ENCODE measurements at places on chromosomes 5 and 9. TPM values are rescaled to one million over a fixed set of nuclear protein-coding genes. Genes with fewer than 3 reads are reported as not detected.

GRCh38 chr5:375336-375920 is 53.9 kb downstream of the AHRR start:
- DNase-seq: no peak

Gene GPX8
- not detected for total RNA-seq

Gene HACD4
- total RNA-seq: 3.3 TPM

- DNase-seq: no peak
Observed at GRCh38 chr5:72658161-72658560, 151.0 kb upstream of the ZNF366 start.

Gene RNF130
- 23.6 TPM for total RNA-seq

Gene SLC9A3
- total RNA-seq: 1.3 TPM

Gene LPAR1
- total RNA-seq: not detected

GRCh38 chr9:97176206-97176605 is 131.3 kb upstream of the CCDC180 start:
- no peak for DNase-seq

DNA sequence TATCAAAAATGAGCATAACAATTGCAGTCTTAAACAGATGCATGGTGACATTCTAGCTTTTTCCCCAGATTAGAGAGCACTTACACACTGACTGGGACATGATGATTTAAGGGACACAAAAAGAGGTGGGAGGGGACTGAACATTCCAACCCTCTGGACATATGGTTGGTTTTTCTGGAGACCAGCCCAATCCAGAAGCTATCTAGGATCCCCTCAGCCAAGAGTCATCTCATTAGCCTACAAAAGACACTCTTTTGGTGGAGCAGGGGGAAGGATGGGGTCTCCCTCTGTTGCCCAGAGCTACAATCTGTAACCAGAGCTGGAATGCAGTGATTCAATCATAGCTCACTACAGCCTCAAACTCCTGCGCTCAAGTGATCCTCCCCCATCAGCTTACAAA is 97.3 kb upstream of the IQGAP2 start:
- DNase-seq: no peak

Gene FIBCD1
- total RNA-seq: not detected

DNA sequence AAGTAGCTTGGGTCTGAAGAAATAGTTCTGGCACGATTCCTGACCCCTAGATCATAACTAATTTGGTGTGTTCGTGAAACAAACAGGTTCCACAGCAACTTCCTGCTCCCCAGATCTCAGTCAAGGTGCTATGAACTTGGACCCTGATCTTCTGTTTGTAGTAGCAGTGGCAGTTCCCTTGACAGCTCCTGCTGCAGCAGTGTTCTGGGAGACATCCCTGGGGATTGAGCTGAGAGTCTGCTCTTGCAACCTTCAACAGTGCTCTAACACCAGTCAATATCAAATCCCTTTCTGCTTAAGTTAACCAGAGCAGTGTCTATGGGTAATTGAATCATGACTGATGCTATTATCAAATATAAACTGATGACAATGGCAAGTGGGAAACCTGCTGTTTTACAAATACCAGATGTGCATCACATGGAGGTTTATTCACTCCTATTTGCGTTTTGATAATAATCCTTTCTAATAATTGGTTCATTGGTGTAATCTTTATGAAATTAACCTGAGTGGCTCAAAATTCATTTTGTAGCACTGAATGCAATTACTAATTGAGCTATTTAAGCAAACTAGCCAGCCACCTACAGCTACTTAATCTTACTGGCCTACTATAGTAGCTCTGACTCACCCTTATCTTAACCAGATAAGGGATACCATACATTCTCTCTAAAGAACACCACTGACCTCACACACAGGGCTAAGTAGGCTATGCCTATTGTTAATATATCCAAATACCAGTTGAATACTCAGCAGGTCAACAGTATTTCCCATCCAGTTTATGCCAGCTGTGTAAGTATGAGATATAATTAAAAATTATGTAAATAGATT is 21.9 kb downstream of the KDM4C start:
- DNase-seq: no peak

DNA sequence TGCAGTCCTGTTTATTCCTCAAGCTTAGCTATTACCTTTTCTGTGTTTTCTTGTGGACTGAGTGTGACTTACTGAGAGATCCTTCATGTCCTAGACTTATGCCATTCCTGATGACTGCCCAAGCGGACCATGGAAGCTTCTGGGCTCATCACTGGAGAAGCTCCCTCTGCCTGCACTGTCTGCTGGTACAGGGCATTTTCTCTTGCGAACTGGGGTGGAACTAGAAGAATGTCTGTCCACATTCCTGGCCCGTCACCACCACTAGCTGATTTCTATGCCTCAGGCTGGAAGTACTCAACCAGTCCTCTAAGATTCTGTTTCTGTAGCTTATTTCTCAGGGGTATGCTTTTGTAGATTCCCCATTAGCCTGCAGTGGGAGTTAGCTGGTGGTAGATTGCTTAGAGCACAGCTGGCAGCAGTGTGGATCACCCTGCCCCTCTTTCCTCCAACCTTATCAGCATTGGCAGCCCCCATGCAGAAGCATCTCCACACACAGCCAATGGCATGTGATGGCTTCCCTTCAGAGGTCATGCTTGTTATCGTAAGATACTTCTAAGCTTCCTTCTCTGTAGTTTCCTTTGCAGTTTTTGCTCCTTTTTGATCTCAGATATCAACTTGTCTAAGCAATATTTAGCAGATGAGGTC is 12.4 kb downstream of the SLC36A1 start:
- no peak for DNase-seq

DNA sequence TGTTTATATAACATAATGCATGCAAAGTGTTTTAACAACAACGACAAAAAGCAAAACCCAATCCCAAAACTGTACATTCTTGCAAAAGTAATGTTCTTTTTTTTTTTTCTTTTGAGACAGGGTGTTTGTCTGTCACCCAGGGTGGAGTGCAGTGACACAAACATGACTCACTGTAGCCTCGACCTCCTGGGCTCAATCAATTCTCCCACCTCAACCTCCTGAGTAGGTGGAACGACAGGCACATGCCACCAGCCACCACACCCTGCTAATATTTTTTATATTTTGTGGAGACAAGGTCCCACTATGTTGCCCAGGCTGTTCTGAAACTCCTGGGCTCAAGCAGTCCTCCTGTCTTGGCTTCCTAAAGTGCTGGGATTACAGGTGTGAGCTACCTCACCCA is 13.6 kb upstream of the HAVCR1 start:
- peak; percentile 51 for DNase-seq

DNA sequence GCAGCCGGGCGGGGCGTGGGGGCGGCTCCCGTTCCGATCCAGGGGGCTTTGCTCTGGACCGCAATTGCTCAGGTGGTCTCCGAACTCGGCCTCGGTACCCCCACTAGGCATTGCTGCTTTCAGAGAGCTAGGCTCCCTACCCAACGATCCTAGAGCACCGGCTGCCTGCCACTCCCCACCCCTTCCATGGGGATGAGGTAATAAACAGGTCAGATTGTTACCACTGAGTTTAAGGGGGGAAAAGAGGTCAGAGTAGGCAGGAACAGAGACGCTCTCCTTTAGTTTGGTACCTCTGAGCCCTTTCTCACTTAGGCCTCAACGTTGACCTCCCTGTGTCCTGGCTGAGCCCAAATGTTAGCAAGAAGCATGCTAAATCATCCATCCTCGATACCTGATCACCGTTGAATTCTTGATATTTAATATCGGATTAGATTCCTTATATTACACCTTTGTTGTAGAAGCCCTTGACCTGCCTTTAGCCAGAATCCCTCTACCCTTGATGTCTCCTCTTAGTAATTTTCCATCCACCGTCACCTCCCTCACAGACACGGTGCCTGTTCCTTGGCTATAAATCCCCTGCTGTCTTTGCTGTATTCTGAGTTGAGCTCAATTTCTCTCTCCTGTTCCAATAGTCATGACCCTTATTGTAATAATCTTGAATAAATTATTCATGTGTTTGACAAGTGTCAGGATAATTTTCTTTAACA is 588 bp upstream of the PLPP1 start:
- no peak for DNase-seq

Gene C1QTNF2
- total RNA-seq: not detected

GRCh38 chr5:80810425-80810824 is 149.7 kb upstream of the RASGRF2 start:
- DNase-seq: no peak

- no peak for DNase-seq
Observed at GRCh38 chr5:91042936-91043255, 340.2 kb downstream of the ARRDC3 start.

Gene TMC1
- total RNA-seq: 0.43 TPM

Gene CLTA
- 91.6 TPM for total RNA-seq

Gene TMEM232
- 4.0 TPM for total RNA-seq

Gene ASPN
- total RNA-seq: not detected

- DNase-seq: no peak
Observed at GRCh38 chr9:126688617-126689016, 74.9 kb downstream of the LMX1B start.

DNA sequence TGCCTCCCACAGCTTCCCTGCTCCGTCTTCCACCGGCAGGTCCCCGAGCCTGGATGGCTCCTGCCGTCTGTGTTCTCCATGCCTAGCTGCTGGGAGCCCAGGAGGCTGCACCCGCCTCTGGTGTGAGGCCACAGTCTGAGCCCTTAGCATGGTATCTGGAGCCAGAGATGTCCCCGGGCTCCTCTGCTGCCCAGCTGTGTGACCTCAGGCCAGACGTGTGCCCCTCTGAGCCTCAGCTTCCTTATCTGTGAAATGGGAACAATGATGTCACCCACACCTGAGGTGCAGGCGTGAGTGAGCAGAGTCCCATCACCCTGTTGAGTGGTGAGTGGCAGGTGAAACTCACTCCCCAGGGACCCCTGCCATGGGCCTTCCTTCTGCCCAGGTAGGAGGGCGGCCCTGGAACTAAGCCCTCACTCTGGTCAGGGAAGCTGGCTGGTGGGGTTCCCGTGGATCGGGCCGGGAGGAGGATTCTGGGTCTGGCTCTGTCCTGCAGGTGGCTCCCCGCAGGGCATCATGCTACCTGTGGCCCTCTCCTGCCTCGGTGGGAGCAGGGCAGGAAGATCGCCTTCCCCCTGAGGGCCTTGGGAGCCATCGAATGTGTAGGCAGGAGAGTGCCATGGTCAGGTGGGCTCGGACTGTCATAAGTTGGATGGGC is 239.0 kb downstream of the PBX3 start:
- DNase-seq: no peak

Gene MCC
- total RNA-seq: 4.2 TPM

- DNase-seq: no peak
Observed at GRCh38 chr5:180625125-180625790, 24.1 kb downstream of the FLT4 start.

Gene GPR150
- total RNA-seq: 1.1 TPM

- no peak for DNase-seq
Observed at GRCh38 chr9:37324261-37324683, 98.2 kb upstream of the GRHPR start.

- DNase-seq: no peak
Observed at GRCh38 chr5:165579911-165580310, 2074.5 kb downstream of the MAT2B start.

DNA sequence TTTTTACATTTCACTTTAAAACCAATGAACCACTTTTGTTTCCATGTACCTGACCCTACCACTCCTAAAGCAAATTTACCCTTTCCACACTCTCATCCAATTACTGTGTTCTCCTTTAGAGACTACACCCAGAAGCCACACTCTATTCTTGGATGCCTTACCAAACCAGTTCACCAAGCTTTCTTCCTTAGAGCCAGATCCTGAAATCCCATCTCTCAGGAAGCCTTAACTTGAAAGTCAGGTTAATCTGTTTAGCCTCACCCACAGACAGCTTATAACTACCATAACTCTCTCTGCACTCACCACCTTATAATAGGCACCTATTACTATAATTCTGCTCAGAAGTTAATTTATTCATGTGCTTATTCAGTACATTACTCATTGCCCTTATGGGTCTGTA is 4.3 kb downstream of the CSNK1A1 start:
- DNase-seq: no peak

DNA sequence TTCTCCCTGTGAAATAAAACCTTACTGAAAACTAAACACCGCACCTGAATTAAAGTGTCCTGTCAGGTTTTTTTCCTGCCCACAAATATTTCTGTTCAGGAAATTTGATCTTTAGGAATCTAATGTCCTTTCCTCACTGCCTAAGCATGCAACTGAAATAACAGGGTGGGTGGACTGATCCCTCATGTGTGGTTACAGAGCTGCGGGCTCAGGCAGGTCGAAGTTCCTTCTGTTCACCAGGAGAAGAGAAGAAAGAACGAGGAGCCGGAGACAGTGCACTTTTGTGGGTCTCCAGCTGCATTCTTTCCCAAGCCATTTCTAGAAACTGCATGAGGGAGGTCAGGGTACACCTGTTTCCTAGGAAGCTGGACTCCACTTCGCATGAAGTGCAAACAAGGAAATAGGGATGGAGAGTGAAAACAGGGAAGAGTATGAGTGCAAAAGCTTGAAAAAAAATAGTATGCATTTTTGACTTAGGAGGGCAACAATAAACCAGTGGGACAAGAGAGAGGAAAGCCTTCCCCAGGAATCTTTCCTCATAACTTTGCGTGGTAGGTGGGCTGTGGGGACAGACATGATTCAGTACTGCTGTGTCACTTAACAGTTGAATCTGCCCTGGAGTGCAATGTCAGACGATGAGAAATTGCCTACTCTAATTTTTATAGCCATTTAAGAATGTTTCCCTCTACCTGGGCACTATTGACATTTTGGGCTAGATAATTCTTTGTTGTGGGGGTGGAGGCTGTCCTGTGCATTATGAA is 60.3 kb downstream of the GCNT1 start:
- no peak for DNase-seq

DNA sequence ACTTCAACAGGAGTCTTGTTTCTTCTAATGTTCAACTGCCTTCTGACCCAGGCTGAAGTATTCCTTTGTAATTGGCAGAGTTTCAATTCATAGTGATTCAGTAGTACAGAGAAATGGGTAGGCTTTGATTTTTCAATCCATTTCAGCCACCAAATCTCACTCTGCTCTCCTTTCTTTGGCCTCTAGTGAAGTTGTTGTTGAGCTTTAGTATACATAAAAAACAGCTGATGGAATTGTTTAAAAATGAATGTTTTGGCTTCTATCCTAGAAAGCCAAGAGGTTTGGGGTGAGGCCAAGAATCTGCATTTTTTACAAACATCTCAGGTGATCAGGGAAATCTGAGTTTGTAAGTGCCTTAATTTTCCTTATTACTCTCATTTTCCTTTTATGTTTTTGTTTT is 182.9 kb upstream of the MAP1B start:
- no peak for DNase-seq

DNA sequence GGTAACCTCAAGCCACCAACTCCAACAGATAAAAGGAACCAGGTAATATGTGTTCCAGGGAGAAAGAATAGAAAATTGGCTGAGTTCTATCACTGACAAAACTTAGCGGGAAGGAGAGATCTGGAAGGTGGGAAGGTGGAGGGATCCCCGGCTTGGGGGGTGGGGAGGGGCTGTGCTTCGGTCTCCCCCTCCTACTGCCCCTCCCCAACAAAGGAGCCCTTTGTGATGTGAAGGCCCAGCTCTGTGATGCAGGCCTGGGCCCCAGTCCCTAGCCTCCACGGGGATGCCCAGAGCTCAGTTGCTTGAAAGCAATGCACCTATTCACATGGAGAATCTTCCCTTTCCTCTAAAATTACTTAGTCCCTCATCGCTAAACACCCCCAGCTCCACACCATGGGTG is 4.4 kb upstream of the ZNF484 start:
- no peak for DNase-seq

Gene PCDHAC1
- total RNA-seq: not detected
